Calu3 (cell line): ENCODE measurements at places on chromosomes 13 and 19.

DNA sequence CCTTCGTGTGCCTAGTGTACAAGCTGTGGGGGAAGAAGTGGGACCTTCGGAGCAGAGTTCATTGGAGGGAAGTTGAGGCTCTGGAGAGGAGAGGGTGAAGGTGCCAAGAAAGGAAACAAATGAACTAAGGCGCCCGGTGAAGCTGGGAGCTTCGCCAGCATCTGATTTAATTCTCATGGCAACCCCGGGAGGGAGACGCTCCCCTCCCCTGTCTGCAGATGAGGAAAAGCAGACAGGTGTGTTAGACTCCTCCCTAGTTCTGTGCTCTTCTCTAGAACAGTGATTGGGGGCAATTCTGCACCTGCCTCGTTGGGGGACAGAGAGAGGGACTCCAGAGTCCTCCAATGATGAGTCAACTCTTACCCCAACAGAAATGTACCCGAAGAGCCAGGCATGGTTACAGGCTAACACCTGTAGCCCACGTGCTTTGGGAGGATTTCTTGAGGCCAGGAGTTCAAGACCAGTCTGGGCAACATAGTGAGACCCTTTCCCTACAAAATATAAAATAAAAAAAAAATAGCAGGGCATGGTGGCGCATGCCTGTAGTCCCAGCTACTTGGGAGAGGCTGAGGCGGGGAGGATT, 4.2 kb downstream of the SSC5D start:
- DNase-seq: no peak

DNA sequence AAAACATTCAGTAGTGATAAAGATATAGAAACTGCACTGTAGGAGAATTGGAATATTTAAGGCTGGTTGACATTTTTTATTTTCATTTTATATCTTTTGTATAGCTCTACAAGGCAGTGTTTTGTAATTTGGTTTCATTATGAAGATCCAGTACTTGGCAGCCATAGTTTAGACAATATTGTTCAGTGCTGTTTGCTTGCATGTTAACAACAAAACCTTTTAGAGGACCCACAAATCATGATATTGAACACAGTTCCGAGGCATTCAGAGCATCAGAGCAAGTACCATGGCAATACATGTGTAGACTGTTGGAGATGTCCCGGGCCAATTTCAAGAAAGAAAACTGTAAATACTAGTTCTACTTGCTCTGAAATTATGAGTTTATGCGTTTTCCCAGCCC, 25.6 kb upstream of the GARRE1 start:
- no peak for DNase-seq

DNA sequence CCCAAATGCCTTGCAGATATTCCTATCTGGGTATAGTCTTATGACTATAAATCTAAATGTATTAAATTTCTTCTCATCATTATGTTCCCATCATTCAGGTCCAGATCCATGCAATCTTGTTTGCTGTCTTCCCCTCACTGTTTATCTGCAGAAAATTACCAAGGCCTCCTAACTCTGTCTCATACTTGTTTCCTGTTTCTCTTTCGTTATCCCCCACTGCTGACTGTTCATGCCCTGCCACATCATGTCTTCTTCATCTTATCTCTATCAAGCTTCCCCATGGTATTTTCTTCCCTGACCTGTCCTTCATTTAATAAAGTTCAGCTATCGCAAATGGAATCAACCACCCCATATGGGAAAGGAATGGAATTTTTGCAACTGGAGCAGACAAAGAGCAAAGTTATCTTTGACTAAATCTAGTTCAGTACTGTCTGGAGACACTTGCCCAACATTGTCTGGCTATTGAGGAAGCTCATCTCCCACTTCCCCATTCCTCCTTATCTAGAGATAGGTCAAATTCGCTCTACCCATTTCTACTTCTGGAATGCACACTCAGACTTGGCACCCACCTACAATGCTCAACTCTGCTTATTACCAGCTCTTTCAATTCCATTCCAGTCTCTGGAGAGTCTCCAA, 1358.1 kb downstream of the EFNB2 start:
- DNase-seq: no peak

GRCh38 chr19:50344661-50345318, 15.6 kb upstream of the KCNC3 start:
- DNase-seq: no peak

DNA sequence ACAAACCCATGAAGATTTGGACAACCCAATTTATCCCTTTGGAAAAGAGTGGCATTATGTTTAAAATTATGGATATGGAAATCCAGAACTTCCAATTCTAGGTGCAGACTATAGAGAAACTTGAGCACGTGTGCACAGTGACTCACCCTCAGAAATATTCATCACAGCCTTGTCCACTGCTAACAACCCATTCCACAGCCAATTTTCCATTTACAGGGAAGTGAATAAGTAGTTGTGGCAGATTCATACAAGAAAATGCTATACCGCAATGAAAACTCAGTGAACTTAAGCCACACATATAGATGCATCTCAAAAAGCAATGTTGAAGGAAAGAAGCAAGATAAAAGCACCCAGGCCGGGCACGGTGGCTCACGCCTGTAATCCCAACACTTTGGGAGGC, 133.3 kb downstream of the USP12 start:
- DNase-seq: peak; percentile 9

DNA sequence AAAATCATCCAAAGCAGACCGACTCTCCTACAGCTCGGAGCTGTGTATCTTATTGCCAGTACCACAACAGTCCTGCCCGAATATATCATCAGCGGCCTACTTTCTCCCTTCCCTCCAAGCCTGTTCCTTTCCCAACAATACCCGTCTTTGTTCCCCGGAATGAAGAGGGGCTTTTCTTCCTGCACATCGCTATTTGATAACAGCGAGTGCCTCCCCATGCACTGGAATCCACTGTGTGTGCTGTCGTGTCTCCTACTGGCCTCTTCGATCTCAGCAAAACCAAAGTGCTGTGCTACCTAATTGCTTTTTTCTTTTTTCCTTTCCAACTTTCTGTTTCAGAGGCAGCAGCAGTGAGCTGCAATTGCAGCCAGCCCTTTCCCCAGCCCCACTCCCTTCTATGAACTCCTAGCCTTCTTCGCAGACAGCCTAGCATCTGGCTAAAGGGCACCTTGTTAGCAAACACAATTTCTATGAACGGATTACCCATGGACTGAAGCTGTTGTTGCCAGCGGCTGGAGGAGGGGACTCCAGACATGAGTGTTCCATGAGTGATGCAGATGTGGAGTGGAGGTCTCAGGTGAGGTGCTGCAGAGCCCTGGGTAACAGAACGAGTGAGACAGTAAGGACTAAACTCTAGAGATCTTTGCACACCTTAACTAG, 43.4 kb downstream of the EFNB2 start:
- DNase-seq: no peak

GRCh38 chr19:57348136-57348535, 2.9 kb upstream of the ZNF304 start:
- no peak for DNase-seq

- DNase-seq: no peak
These were observed 154.6 kb downstream of the FLT1 start for GRCh38 chr13:28340272-28340793.

DNA sequence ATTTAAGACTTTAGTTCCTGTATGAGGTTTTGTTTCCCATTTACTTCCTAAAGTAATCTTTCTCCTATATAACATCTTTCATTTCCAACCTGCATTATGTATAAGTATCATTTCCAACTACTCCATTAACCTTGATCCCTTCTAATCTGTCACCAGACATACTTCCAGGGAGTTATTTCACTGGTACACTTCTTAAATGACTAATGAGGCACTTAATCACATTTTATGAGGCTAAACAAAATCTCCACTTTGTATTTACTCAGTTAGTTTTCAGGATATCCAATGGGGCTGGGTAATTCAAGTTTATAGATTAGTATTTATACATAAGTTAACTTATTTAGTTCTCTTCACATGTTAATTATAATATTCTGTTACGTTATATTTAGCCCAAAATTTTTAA, 634.7 kb downstream of the PCDH17 start:
- DNase-seq: no peak

- DNase-seq: peak; percentile 5
These were observed at the start of gene S1PR5 for GRCh38 chr19:10517361-10517759. S1PR5 (minus strand) TSS chr19:10517447; CDS start chr19:10515011, 2,436 bp downstream.

GRCh38 chr13:21741396-21741979, 70.6 kb downstream of the FGF9 start:
- DNase-seq: no peak
